Prostate gland (tissue), 2 donors: ENCODE measurements at places on chromosomes 16 and 17. TPM values are rescaled to one million over a fixed set of nuclear protein-coding genes. Genes with fewer than 3 reads are reported as not detected.

SNX20 gene
- total RNA-seq, result 0.82 TPM

GHDC gene
- 106 TPM for total RNA-seq

TEKT5 gene
- 0.36 TPM for total RNA-seq

ATP2C2 gene
- 56.1 TPM for total RNA-seq

CIAPIN1 gene
- 20.1 TPM for total RNA-seq

TEKT1 gene
- total RNA-seq, result not detected

C17orf100 gene
- 3.5 TPM for total RNA-seq

YBX2 gene
- total RNA-seq, result 0.64 TPM

PERCC1 gene
- total RNA-seq, result 45.2 TPM

CDH15 gene
- 0.64 TPM for total RNA-seq

CDH13 gene
- total RNA-seq, result 20.6 TPM
